ENCODE measurements at places on chromosomes 5 and 9.

DNA sequence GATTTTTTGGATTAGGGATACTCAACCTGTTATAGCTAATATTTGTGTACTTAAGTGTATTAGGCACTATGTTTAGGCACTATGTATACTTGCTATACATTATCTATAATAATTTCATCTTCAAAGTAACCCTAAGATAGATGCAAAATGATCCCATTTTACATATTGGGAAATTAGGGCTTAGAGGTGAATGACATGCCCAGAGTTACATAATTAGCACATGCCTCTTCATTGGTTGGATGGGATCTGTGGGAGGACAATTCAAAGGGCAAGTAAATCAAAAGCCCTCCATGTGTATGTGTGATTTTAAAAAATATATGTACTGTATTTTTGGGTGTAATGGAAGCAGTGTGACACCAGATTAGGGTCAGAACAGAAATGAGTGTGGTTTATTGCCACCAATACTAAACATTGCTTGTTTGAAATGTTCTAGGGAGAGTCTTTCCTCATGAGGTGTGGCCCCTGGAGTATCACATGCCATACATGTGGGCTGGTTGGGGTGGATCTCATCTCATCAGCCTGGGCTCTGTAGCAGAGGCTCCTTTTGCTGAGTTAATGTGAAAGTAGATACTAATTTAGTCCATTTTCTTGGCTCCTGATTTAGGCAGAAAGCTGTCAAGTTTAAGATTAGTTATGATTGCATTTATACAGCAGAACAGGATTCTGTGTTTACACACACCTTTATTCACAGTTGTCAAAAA, 5.5 kb downstream of the C9orf85 start:
- DNase-seq = no peak

- DNase-seq = no peak
Observed at GRCh38 chr5:169945831-169946261, 34.4 kb downstream of the INSYN2B start.

DNA sequence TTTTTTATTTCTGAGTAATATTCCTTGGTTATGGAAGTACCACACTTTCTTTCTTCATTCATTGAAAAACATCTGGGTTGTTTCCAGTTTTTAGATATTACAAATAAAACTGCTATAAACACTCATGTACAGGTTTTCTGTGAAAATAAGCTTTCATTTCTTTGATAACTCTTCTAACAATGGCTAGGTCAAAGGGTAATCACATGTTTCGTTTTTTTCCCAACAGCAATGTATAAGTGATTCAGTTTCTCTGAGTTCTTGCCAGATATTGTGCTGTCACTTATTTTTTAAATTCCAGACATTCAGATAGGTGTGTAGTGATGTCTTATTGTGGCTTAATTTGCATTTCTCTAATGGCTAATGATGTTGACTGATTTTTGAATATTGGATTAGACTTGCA, 16.7 kb upstream of the TNPO1 start:
- no peak for DNase-seq

DNA sequence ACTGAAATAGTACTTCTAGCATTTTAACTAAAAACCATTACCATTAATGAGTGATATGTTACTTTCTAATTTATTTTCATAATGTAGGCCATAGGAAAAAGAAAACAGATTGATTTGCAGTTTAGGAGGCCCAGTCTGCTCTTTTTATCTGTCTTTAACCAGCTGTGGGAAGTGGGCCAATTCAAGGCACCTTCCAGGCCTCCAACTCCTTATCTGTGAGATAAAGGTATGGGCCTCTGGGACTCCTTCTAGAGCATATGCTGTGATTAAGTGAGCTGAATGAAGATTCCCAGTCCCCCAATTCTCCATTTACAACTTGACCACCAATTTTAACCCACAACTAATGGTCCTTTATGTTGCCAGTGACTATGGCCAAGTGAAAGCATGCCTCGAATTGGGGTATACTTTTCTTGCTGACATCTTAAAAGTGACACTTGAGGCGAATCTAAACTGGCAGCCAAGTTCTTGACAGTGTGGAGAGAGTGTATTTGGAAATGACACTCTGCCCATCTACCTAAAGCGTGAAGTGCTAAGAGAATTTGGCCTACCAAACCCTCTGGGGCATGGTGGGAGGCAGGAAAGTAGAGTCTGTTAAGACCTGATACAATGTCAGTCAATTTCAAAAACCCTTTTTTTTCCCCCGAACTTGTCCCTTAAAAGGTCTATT, 88.3 kb downstream of the PIK3R1 start:
- no peak for DNase-seq

- DNase-seq = no peak
Observed at GRCh38 chr5:52757527-52757926, 30.2 kb upstream of the ITGA1 start.

DNA sequence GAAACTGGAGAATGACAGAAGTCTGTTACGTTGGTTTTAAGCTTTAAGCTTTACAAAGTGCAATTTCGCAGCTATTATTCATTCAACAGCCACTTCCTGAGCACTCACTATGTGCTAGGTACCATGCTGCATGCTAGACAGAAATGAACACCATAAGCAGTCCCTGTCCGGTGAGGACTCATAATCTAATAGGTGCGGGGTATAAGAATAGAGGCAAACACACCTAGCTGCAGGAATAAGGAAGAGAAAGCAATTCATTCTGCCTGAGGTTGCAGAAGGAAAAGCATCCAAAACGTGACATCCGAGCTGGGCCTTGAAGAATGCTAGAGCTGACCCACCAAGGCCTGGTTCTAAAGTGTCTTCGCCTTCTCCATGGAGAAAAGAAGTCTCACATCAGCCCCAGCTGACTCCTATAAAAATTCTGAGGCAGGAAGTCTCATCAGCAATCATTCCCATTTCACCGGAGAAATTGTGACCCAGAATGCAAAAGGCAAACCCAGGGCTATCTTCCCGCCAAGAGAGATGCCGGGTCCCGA, 542 bp downstream of the FKBP15 start:
- no peak for DNase-seq

GRCh38 chr9:88339317-88339716, 48.9 kb upstream of the SPIN1 start:
- DNase-seq = no peak

- DNase-seq = no peak
Observed at GRCh38 chr9:93683331-93684134, 107.1 kb downstream of the PHF2 start.

DNA sequence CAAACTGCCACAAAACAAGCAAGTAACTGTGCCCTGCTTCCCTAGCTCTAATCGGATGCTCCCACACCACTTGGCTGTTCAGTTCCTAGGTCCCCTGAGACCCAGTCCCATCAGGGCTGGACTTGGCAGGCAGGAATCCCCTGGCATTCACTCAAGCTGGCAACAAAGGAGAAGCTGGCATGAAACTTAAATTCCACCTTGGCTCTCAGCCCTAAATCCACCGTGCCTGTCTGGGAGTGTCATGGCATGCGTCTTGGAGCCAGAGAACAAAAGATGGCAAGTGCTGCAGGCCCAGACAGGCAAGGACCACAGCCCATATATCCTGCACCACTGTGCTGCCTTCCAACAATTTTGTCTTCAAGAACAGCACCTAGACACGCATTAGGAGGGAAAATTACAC, 38.2 kb downstream of the ETF1 start:
- no peak for DNase-seq

- DNase-seq = no peak
Observed at GRCh38 chr5:125113328-125113727, 366.9 kb upstream of the ZNF608 start.

GRCh38 chr9:125785248-125785751, 38.1 kb downstream of the PBX3 start:
- DNase-seq = peak; percentile 39

DNA sequence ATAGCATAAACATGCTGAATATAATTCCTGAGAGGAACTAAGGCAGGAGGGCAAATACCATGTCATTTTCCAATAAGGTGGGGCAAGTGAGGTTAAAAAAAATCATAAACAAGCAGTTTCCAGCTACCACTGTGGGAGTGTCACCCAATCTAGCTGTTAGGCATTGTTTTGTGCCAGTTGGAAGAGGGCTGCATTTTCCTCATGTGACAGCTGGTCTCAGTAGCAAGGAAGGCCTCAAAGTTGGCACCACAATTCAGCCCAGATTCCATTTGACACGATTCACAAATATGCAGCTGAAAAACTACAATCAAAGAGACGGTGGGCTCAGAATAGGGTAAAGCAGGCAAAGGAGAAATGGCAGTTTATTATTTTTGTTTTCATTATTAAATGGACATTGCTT, 636.1 kb downstream of the KIF4B start:
- no peak for DNase-seq

GRCh38 chr5:126864042-126864688, 87.2 kb downstream of the LMNB1 start:
- DNase-seq = no peak

DNA sequence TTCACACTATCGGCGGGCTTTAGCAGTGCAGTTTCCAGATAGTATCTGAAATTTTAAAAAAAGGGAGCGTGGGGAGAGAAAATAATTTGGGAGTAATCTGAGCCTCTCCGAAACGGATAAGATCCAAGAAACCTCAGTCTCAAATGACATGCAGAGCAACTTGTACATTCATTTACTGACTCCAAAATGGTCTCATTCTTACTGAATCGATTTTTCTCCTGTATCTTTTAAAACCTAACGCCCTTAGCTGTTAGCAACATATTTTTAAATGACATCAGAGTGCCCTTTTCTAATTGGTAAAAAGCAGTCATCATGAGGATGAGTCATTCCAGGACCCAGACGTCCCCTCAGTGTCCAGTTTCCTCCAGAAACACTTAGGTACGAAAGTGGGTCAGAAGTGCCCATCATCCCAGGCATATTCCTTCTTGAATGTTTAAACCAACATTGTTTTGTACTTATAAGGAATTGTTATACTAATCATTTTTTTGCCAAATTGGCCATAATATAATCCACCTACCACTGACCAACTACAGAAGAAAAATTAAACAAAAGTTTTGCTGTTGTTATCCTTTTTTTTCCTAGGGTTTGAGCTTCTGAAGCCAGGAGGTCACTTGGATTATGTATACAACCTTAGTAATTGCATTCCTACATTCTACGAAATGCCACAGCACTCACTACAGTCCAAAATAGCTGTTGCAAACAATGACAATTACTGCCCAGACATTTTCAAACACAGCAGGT, 354.4 kb downstream of the ADAMTS6 start:
- no peak for DNase-seq

DNA sequence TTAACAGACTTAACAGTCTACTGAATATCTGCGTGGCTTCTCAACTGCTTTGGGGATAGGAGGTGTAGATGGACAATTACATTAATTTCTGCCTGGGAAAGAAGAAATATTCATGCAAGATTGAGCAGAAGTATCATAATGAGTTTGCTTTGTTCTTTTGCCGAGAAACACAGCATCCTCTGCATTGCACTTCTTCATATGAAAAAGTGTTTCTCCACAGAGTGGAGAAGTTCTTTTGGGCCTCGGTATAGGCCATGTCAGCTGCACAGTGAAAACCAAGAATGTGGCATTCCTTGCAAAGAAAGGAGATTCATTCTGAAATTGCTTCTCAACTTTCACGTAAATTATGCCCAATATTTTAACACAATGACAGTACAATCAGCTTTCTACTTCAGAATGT, 17.6 kb upstream of the SNX2 start:
- DNase-seq = no peak

GRCh38 chr5:83563631-83564030, 92.1 kb downstream of the VCAN start:
- DNase-seq = no peak

GRCh38 chr5:153885141-153885540, 153.6 kb downstream of the FAM114A2 start:
- no peak for DNase-seq

- DNase-seq = no peak
Observed at GRCh38 chr5:34758514-34758913, 80.5 kb upstream of the TTC23L start.

- DNase-seq = no peak
Observed at GRCh38 chr5:154109416-154110106, 70.8 kb downstream of the MFAP3 start.

DNA sequence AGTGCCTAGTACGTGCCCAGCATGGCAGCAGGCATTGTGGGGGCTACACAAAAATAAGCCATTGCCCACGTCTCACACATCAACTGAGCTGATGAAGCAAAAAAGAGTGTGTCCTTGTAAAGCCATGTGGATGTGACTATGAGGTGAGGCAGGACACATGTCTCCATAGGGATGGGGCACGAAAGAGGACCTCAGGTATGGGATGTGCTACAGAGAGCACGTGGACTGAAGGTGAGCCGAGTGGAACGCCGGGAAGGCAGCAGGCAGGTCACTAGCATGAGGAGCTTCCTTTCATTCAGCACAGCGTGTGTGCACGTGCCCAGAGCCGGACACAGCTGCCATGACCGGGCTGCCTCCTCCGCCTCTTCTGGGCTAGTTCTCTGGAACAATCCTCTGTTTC, 429.8 kb downstream of the SPOCK1 start:
- no peak for DNase-seq

GRCh38 chr5:44632344-44632743, 176.4 kb upstream of the MRPS30 start:
- DNase-seq = no peak

DNA sequence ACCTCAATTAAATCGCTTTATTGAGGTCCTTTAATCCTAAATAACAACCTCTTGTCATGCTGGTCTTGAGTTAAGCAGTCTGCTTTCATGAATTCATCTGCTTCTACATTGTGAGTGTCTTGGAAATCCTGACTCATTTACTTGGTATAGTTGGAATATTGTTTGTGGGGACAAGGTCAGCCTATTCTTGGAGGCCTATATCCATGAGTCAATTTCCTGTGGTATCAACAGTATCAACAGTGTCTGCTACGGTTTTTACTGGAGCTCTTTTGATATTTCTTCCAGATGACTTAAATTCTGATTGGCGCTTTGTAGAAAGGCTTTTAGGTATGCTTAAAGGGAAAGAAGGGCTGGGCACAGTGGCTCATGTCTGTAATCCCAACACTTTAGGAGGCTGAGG, 71.2 kb upstream of the PARP8 start:
- DNase-seq = no peak

DNA sequence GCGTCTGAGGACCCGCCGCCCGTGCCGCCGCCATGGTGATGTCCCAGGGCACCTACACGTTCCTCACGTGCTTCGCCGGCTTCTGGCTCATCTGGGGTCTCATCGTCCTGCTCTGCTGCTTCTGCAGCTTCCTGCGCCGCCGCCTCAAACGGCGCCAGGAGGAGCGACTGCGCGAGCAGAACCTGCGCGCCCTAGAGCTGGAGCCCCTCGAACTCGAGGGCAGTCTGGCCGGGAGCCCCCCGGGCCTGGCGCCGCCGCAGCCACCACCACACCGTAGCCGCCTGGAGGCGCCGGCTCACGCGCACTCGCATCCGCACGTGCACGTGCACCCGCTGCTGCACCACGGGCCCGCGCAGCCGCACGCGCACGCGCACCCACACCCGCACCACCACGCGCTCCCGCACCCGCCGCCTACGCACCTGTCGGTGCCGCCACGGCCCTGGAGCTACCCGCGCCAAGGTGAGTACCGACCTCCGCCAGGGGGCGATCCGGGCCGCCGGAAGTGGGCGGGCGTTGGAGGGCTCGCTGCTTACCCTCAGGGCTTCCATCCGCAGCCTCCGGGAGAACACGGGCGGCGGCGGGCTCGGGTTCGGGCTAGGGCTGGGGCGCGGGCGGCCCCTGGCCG, 8.5 kb downstream of the PRR7 start:
- peak; percentile 86 for DNase-seq

GRCh38 chr9:132283863-132284262, 70.9 kb downstream of the SETX start:
- no peak for DNase-seq

GRCh38 chr9:137487454-137488326, 28.6 kb upstream of the NSMF start:
- DNase-seq = no peak

GRCh38 chr9:14903040-14903439, 7.2 kb downstream of the FREM1 start:
- no peak for DNase-seq

Data from stimulated activated CD8-positive, alpha-beta memory T cell treated with anti-CD3 and anti-CD28 coated beads, Interleukin-7, amount 100 ng/mL, for 48 hours (primary cell).